Stimulated activated CD4-positive, alpha-beta T cell treated with anti-CD3 and anti-CD28 coated beads, TNF-alpha, amount 100 ng/mL, for 4 hours (primary cell): ENCODE measurements at places on chromosomes 7 and 10.

DNA sequence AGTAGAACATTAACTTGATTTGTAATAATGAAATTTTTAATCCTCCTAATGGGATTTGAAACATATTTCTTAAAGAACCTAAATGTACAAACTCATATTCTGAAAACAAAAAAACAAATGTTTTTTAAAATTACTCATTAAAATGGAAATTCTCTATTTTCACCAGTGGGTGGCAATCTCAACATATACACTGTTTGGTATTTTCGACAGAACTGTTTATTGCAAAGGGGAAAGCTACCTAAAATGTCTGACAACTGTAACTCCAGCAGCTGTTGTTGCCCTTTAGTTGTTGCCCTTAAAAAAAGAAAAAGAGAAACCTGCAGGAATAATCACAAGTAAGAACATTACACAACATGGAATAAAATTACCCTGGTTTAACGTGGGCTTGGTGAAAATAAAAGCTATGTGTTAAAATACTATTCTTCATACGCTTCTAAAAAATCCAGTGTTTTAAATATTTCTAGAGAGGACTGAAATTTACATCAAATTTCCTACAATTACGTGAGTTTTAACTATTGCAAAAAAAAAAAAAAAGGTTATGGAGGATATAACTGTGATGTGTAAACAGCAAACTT lies 54.5 kb downstream of the COL1A2 start:
- DNase-seq, result no peak

GRCh38 chr7:50837965-50838364 lies 55.3 kb upstream of the GRB10 start:
- no peak for DNase-seq

DNA sequence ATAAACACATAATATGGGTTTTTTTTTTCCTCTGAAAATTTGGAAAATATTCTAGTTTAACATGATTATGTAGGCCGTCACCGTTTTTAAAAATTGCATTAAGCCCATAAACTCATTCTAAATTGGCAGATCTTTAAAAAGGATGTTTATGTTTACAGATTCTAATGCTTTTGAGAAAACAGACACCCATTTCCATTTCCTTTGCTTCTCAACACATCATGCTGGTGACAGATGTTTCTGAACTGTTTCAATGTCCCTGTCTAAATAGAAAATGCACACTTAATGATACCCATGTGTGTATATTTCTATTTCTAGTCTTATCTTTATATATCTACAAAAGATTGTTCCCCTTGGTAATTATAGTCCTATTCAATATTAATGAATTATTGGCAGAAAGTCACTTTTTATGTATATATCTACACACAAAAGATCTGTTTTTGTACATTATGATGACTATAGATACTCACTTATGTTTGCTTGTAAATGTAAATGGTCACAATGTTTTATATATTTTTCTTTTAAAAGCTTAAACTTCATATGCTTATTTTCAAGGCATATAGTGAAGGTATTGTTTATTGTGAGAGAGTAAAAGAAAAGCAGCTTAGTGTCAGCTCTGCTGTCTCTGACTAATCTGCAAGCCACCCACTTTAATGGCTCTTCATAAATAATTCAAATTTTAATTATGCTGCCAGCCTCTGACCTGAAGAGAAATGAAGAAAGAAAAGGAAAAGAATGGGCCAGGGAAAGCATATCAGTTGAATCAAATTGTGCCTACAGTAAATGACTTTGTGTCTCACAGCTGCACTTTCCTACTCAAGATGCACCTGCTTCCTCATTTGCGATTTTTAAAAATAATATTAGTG lies 179.4 kb downstream of the CACNA2D1 start:
- DNase-seq, result no peak

- DNase-seq, result no peak
Measured at GRCh38 chr10:118253397-118253796, 88.7 kb downstream of the FAM204A start.

GRCh38 chr10:1454428-1454827 lies 282.9 kb downstream of the ADARB2 start:
- DNase-seq, result no peak

- no peak for DNase-seq
Measured at GRCh38 chr7:77799078-77799964, 748 bp downstream of the PHTF2 start.

DNA sequence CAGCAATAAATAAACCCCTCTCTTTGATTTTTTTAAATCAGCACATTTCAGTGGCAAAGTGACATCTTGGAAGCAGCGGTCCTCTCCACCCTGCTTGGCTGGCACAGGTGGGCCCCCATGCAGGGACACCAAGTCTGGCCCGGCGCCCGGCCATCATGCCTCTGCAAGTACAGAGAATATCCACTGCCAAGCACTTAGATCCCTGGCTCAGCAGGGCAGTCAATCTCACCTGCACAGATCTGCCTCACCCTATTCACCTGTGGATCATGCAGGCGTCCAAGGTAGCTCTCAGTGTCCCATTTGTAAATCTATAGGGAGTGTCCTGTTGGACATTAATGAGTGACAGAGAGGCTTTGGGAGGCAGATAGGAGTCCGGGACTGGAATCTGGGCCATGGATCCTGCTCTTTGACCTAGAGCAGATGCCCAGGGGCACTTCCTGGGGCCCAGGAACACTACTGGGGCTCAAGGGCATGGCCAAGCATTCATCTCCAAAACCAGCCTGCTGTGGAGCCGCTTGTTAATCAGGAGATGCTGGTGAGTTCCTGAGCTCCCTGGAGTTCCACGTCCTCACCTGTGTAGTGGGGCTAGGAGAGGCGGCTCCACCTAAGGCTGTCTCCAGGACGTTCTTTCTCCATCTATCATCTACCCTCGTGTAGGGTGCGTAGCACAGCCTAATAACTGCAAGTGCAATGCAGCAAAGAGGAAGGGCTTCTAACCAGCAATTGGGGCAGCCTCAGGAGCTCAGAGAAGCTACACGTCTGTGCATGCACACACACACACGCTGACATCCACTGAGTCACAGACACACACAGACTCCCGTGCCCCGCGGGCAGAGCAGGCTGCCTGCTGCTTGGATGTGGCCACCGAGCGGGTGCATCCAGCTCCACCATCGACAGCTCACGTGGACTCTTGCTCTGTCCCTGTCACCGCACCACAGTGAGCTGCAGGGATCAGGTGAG lies 123.6 kb downstream of the OAT start:
- no peak for DNase-seq

DNA sequence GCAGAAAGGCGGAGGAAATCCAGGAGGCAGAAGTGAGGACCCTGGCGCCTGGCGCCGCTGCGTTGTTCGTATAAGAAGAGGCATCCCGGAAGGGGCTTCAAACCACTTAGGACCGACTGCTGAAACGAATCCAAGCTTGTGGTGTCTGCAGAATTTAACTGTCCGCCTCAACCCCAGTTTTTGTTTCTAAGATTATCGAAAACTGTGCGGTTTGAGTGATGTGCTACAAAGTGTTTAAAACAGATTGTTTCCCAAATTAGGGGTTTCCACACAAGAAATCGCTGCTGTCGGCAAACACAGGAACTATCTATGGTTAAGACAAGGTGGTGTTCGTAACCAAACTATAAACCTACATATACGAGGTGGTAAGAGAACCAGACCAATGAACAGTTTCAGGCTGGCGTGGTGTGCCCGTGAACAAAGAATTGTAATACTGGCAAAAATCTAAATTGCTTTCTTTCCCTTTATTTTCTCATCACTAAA lies 835 bp upstream of the DGKI start:
- no peak for DNase-seq

GRCh38 chr7:155517969-155518368 lies 28.4 kb downstream of the CNPY1 start:
- DNase-seq, result no peak

DNA sequence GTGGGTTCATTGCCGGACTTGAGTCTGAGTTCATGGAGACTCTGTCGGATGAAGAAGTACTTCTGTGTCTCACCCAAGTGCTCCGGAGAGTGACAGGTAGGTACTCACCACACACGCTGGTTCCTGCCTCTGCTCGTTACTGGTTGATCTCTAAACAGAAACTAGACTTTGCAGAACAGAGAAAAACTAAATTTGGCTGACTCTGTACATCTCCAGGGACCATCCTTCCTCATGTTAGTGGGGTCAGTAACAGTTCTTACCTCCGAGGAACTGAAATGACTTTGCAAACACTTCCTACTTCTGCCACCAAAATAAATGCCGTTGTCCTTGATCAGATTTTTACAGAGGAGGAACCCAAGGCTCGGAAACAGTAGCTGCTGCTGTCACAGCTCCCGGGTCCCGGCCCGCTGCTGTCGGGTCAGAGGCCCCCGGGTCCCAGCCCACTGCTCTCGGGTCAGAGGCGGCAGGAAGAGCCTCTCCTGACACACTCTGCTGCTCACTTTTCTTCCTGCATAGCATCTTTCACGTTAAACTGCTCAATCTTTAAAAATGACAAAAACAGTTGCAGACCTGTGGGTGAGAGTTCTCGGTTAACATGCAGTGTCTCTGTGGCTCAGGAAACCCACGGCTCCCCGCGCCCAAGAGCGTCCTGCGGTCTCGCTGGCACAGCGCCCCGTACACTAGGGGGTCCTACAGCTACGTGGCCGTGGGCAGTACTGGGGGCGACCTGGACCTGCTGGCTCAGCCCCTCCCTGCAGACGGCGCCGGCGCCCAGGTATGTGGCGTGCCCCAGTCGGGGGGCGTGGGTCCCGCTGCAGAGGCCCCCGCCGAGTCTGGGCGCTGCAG lies 4.8 kb upstream of the MTG1 start:
- no peak for DNase-seq

- no peak for DNase-seq
Measured at GRCh38 chr7:14286036-14286435, 296.6 kb upstream of the ETV1 start.

- no peak for DNase-seq
Measured at GRCh38 chr7:2802504-2803341, 41.4 kb downstream of the GNA12 start.
